NCI-H774 (cell line): ENCODE measurements at places on chromosomes 2 and 18.

DNA sequence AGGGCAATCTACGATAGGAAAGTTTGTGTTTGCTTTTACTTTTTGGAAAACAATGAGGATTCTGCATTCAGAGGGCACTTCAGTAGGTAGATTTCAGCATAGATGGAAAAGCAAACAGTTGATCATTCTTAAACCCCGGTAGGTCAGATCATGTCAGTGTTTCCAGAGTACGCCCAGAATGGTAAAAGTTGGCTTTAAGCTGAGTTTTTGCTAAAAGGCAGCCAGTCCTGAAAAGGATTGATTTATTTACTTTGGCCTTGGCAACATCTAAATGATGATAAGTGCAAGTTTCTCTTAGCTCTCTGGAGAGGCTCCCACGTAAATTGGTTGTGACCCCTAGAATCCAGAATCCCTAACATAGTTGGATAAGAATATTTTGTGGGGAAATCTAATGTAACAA lies 168.0 kb downstream of the DIS3L2 start:
- DNase-seq = no peak

- peak; percentile 8 for DNase-seq
Measured at GRCh38 chr2:173654161-173654895, 299.7 kb downstream of the CDCA7 start.

GRCh38 chr2:138831154-138831553 lies 51.0 kb upstream of the NXPH2 start:
- DNase-seq = no peak

DNA sequence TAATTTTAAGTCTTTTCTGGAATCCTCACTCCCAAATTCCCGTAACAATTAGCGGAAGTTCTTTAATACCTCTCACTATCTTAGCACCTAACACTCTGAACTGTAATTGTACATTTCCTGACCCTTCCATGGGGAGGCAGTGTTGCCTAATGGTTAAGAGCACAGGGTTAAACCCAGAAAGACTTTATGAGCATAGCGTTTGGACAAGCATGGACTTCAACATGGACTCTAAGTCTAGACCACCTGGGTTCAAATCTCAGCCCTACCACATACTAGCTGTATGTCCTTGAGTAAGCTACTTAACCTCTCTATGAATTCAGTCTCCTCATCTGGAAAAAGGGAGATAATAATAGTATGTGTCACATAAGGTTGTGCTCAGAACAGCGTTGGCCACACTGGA lies 13.0 kb downstream of the ANTXR1 start:
- DNase-seq = peak; percentile 37

GRCh38 chr2:239792405-239793084 lies 232.6 kb downstream of the NDUFA10 start:
- no peak for DNase-seq

DNA sequence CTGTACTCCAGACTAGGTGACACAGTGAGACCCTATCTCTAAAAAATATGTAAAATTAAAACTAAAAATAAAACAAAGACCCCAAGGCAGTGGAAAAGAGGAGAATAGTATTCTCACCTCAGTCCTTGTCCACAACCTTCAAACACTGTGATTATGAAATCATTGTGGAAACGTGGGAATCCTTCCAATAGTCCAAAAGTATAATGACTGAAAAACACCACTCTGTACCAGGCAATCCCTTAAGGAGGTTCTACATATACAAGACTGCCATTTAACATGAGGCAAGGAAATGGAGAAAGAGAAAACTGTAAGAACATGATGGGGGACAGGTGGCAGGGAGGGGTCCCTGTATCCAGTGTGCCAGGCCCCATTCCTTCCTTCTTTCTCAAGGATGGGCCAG lies 66.1 kb downstream of the ACVR1 start:
- DNase-seq = no peak
